ENCODE measurements at places on chromosomes 16 and 17.
A peak's percentile ranks its signal among the peaks of the same experiment; 100 is the strongest.

DNA sequence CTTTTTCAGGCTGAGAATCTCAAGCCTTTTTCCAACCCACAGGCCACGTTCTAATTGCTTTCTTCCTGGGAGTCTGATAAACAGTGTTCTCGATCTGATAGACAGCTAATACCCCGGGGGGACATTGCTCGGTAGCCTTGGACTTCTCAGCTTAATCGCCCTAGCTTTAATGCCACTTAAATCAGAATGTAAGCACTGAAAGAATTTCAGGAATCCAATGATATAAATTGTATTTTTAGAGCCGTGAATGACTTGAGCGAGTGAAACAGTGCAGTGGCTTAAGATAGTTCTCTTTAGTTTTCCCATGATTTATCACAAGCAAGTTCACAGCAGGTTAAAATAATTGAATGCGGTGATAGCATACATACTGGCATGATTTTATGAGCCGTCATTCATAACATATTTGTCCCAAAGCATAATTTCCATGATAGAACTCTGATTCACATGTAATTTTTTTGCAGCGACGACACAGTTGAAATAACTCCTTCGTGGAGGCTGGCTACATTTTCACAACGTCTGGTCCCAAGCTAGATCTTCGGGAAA, 116.1 kb upstream of the MYOCD start:
- no peak for DNase-seq

GRCh38 chr17:7893187-7893880, 4.7 kb downstream of the CHD3 start:
- DNase-seq = no peak

DNA sequence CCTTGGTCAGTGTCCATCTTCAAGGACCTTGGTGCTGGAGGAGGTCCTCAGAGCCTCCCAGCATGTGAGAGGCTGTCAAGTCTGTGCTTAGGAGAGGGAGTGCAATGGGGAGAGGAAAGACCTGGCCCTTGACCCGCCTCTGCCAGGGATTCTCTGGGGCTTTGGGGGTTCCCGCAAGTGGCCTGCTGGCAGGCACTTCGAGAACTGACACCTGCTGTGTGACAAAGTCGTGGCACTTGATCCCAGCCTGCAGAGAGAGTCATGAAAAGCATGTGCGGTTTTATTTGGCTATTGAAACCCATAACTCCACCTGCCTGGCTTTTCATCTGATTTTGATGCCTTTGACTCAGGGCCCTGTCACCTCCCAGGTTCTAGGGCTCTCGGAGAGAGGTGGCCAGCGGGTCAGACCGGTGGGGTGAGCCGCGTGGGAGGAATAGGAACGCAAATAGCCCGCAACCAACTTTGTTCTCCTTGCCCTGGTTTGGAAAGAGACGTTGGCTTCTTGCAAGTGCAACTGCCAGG, 42.8 kb upstream of the GSE1 start:
- no peak for DNase-seq

DNA sequence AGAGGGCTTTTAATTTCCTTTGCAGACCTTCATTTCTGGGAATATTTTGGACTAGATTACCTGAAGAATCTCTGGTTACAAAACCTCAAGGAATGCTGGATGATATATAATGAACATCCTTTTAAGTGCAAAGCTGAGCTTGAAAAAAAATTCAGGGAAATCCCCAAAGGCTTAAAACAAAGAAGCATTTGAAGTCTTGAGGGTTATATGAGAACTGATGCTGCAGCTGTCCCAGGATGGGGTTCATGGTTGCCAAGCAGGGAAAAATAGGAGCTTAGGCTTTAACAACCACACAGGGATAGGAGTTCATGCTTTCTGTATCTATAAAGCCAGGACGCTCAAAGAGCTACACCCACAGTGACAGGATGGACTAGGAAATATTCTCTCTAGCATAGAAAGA, 150.4 kb upstream of the IRX5 start:
- DNase-seq = no peak

- peak; percentile 81 for DNase-seq
Measured at GRCh38 chr16:4734730-4735535, 596 bp downstream of the DNAAF8 start.

- no peak for DNase-seq
Measured at GRCh38 chr16:60331168-60331567, 1597.1 kb upstream of the GOT2 start.

- DNase-seq = no peak
Measured at GRCh38 chr16:65684230-65684629, 562.4 kb upstream of the CDH11 start.

GRCh38 chr16:87344931-87345631, 27.9 kb upstream of the C16orf95 start:
- no peak for DNase-seq

- DNase-seq = no peak
Measured at GRCh38 chr16:11684231-11685025, 16.2 kb downstream of the SNN start.

DNA sequence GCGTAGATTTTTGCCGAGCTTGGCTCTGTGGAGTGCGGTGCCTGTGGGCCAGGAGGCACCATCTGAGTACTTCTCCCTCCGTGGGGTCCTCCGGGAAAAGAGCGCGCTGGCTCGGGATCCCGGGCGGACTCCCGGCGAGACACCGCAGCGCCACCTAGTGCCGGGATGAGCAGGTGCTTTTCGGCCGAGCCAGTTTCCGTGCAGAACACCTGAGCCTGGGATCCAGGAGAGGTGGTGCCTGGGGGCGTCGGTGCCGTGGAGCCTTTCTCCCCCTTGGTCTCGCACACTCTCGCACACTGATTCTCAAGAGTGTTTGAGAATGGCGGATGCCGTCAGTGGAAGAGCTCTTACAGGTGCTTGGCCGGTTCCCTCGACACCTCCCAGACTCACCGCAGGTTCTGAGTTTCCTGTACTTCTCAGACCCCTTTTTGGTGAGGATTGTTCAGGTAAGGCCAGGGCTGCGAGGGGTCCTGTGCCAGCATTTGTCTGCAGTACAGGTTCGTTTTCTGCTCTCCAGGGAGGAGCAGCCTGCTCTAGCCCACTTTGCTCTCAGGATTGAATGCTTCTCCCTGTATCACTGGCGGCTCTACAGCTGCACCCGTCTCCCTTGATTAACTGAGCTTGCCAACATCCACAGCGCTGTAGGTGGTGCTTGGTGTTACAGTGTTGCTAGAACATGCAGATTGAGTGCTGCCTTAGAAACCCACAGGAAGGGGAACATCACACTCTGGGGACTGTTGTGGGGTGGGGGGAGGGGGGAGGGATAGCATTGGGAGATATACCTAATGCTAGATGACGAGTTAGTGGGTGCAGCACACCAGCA, 23.3 kb downstream of the TBCD start:
- peak; percentile 35 for DNase-seq

GRCh38 chr17:59492091-59492451, 73.3 kb upstream of the DHX40 start:
- DNase-seq = no peak

DNA sequence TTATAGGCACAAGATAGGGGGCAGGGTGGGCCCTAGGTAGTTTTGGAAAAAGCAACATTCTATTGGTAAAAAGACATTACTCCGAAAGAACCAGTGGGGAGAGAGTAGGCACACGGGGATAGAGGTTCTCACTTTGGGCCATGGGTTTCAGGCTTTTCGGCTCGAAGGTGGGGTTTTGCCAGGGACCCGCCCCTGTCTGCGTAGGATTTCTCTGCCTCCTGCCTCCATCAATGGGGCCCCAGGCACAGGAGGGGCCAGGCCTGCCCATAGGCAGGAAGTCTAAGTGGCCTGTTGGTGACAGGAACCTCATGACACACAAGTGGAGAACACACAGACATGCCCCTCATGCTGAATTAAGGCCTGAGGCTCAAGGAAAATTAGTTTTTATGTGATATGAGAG, 57.5 kb downstream of the RNF213 start:
- no peak for DNase-seq

- no peak for DNase-seq
Measured at GRCh38 chr16:5031601-5032000, 2.1 kb downstream of the NAGPA start.

GRCh38 chr17:1762901-1763898, 1.3 kb downstream of the SERPINF1 start:
- no peak for DNase-seq

DNA sequence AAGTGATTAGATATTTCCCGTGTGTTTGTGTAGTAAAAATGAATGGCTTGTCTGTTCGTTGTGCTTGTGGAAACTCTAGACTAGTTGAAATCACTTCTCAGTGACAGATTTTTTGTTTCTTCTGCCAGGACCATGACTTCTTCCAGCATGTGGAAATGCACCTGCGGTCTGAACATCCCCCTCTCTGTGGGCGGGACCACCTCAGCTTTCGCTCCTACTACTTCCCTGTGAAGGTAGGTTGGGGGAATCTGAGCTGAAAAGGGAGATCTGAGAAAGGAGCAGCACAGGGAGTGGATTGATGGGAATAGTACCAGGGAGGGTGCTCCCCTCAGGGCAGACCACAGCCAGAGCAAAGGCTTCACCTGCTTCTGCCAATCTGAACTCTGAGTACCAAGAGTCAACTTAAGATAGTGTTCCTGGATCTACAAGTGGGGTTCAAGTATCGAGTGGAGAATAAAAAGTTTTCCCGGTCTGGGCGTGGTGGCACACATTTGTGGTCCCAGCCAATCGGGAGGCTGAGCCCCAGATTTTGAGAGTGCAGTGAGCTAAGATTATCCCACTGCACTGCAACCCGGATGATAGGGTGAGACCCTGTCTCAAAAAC, 47.5 kb downstream of the SF3B3 start:
- DNase-seq = no peak

GRCh38 chr16:84863481-84863814, 43.7 kb downstream of the CRISPLD2 start:
- no peak for DNase-seq

GRCh38 chr17:70622368-70623260, 453.3 kb downstream of the KCNJ2 start:
- DNase-seq = peak; percentile 70

DNA sequence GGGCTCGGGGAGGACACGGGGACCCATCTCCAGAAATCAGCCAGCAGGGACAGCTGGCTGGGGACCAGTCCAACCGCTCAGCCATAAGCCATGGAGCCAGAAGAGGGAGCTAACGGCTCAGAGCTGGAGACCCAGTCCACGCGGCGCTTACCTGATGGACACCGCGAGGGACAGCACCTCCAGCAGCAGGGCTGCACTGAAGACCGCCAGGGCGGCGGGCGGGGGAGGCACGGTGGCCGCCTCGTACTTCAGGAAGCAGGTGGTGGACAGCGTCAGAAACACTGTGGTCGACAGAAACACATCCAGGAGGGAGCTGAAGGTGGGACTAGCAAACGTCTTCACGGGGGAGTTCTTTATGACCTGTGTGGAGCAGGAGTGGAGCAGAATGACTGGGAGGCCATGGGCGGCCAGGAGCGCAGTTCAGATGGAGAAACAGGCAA, 102.6 kb upstream of the CREBBP start:
- DNase-seq = peak; percentile 26

DNA sequence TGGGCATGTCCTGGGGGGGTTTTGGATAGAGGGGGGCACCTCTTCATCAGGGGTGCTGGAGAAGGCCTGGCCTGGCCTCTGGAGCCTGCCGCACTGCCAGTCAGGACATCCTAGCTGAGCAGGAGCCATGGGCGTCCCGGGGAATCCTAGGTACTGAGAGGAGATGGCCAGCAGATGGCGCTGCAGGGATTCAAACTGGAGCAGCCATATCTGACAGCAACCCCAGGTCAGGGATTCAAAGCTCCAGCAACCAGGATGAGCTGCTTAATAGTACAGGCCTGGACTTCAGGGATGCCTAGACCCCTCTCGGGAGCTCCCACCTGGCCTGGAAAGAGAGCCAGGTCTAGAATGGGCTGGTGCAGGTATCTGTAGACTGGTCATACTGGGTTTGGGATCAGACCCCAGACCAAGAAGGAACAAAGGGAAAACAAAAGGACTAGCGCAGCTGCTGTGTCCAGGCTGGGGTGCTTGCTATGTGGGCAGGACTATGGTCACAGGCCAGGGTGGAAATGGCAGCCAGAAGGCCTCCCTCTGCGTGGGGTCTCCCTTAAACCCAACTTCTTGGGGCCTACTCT, 306.9 kb upstream of the RBFOX1 start:
- DNase-seq = peak; percentile 85

DNA sequence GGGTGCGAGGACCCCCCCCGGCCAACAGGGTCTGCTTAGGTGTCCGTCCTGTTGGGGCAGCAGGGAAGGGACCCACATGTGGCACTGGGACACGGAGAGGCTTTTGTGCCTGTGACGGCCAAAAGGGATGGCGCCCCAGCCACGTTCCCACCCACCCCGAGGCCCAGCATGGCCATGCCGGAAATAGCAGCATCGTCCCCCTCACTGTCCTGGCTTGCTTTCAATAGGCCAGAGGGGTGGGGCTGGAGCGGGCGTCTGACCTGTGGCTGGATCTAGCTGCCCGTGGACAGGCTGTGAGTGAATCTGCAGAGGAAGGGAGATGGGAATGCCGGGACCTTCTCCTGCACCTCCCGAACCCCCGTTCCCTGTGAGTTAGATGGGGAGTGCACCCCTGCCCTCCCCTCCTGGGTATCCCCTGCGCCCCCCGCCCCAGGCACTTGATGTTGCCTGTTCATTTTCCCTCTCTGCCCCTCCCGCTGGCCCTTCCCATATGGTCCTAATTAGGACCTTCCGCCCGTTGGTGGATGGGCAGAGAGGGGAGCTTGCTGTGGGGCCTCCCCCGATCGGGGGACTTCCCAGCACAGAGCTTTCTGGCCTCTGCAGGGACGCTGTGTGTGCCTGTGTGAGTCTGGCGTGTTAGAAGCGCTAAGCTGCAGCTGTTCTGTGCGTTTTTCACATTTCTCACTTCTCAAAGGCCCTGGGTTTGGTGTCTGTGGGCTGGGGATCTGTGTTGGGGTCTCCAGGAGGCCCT, 292.8 kb downstream of the SEC14L1 start:
- DNase-seq = no peak

GRCh38 chr16:84652566-84652965, 4.3 kb downstream of the KLHL36 start:
- DNase-seq = no peak

- DNase-seq = no peak
Measured at GRCh38 chr17:58247511-58248363, 9.4 kb downstream of the LPO start.

DNA sequence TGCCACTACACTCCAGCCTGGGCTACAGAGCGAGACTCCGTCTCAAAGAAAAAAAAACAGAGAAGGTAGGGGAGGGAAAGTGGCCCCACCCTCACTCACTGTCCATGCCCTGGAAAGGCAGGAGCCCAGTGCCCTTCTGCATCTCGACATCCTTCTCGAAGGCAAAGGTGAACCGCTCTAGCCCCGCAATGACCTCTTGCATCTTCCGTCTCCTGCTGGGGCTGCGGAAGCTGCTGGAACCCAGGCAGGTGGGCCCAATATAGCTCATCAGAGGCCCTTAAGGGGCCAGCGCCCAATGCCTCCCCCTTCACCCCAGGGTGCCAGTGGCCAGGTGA, at the start of gene CPSF4L:
CPSF4L (minus strand) TSS at position 264 of the 335 bp plus-strand sequence; CDS start at position 202, 62 bp downstream.
- DNase-seq = no peak

- no peak for DNase-seq
Measured at GRCh38 chr17:43418441-43419374, 19.9 kb downstream of the ARL4D start.

DNA sequence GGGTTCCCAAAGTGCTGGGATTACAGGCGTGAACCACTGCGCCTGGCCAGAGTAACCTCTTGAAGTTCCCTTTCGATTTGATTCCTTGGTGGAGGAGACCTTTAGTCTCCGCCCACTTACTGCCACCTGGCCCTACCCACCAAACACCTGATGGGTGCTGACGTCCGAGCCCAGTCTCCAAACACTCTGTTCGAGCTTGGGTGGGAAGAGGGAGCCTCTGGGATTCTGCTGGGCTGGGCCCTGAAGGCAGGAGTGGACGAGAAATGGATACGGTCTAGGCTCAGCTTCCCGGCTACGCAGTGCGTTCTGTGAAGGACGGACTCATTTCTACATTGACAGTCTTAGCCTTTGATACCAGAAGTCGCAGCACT, 870 bp upstream of the ITGA3 start:
- DNase-seq = peak; percentile 90
